NCI-H69 (cell line): ENCODE measurements at places on chromosomes 12 and 14.

GRCh38 chr14:92511453-92512238 lies 1.9 kb upstream of the RIN3 start:
- DNase-seq = peak; percentile 59

- DNase-seq = no peak
These were observed 272.8 kb downstream of the LRIG3 start for GRCh38 chr12:58647495-58647894.

GRCh38 chr14:101620031-101620788 lies 58.9 kb downstream of the DIO3 start:
- no peak for DNase-seq

DNA sequence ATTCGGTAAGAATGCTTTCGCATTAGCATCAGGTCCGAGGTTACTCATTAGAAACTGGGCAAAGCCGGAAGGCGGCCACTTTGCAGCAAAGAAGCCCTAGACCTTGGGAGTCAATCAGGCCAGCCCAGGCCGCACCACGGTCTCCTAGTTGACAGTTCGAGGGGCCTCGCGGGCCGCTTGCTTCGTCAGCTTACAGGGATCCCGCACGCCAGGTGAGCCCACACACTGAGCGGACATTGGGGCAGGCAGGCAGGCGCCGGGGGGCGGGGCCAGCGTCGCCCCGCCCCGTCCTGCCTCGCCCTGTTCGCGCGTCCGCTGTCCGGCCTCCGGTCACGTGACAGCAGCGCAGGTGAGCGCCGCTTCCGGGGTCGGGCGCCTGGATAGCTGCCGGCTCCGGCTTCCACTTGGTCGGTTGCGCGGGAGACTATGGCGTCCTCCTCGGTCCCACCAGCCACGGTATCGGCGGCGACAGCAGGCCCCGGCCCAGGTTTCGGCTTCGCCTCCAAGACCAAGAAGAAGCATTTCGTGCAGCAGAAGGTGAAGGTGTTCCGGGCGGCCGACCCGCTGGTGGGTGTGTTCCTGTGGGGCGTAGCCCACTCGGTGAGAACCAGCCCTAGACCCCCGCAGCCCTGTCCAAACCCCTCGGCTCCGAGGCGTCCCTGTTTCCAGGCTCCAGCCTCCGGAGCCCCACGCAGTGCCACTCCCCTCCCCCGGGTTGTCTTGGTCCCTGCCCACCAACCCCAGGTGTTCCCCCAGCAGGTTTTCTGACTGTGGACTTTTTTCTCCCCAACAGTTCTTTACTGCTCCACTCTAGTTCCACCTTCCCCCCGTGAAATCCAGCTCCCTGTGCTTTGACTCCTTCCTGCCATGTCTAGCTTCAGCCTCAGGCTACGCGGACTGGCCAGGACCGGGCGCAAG lies at the start of gene PIP4K2C:
Gene PIP4K2C, plus strand, starts transcription at position 329 of the 918 bp plus-strand sequence. Its CDS starts 98 bp downstream, at position 427.
- peak; percentile 96 for DNase-seq

- DNase-seq = no peak
These were observed 49.7 kb downstream of the IQSEC3 start for GRCh38 chr12:115960-116915.

DNA sequence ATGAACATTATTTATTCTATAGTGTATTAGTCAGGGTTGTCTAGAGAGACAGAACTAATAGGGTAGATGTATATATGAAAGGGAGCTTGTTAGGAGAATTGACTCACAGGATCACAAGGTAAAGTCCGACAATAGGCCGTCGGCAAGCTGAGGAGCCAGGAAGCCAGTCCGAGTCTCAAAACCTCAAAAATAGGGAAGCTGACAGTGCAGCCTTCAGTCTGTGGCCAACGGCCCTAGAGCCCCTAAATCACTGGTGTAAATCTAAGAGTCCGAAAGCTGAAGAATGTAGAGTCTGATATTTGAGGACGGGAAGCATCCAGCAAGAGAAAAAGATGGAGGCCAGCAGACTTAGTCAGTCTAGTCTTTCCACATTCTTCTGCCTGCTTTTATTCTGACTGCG lies 912.2 kb downstream of the FLRT2 start:
- no peak for DNase-seq

DNA sequence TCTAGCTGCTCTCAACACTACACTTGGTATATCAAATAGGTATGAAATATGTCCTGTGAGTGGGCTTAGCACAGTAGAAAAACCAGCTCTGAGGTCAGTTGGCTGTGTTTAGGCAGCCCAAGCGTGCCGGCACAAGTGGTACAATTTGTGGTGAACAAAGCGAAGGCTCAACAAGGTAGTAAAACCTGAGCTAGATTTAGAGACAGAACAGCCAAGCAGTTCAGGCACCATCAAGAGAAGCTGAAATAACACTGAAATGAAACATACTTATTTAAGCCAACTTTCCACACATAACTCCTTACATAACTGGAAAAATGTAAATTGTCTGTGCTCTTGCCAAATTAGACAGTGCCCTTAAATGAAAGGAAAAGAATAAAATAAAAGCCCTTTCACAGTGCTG lies 596.8 kb upstream of the FBXO33 start:
- DNase-seq = no peak

DNA sequence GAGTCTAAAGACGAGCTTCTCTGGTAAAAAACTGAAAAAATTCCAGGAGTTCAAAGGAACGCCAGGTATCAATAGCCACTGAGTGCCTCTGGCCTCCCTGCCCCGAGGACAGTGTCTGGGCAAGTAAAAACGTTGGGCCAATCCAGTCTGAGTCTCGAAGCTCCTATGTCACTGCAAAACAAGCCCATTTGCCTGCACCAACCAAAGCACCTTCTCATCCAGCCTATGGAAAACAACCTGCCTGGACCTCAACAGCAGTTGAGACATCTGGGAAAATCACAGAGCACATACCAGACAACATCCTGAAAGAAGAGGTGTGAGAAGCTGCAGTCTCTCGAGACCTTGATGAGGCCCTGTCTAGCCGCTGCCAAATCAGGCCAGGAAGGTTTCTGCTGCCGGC lies 56.6 kb downstream of the RNF34 start:
- no peak for DNase-seq

DNA sequence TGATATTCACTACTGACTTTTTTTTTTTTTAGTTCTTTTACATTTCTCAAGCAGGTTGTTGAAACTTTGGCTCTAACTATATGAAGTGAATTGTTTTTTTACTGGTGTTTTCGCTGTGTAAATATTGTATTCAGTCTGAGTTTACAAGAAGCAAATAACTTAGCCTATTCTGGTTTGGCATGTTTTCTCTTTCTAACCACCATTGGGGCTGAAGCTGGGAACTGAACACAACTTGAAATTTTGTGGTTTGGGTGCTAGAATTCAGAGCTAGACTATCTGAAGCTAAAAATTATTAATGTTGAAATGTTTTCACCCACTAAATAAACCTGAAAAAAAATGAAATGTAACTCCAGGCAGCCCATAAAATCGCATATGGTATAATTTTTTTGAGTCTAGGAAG lies 37.2 kb downstream of the RAD51B start:
- no peak for DNase-seq

GRCh38 chr14:64873506-64874219 lies 6.0 kb downstream of the SPTB start:
- DNase-seq = no peak

DNA sequence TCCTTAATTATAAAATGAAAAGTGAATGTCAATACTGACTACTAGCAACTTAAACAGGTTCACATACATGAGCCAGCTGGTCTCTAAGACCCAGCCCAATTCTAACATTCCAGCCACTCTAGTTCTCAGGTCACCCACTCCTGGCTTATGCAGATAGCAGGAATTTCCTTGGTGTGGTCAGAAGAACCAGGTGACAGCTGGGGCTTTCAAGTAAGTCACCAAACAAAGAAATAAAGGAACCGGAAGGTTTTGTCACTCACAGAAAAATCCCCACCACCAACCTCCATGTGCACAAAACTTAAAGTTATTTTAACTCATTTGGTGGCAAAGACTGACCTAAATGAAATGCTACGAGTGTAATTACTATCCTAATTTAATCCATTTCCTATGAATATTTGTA lies 129.6 kb upstream of the CDKN3 start:
- peak; percentile 20 for DNase-seq

GRCh38 chr14:96567289-96567899 lies 65.2 kb downstream of the PAPOLA start:
- peak; percentile 50 for DNase-seq

DNA sequence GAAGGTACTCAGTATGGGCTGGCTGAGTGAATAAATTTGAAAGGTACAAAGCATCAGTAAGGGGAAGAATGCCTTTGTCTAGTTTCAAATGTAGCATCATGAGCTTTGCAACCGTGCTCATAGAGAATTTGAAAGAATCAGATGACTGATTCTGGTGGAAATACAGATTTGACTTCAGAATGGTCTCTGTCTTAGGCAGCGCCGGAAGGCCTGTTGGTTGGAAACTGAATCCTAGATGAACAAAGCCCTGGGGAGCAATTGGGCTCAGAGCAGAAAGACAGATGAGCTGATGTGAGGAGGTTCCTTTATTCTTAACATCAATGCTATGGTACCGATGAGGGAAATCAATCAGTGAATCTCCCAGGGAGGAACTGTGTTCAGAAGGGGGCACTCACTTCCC lies 137.3 kb downstream of the SNAPC1 start:
- peak; percentile 39 for DNase-seq

GRCh38 chr14:23951590-23952201 lies 1.9 kb upstream of the DHRS4 start:
- peak; percentile 59 for DNase-seq

GRCh38 chr14:49971156-49972130 lies 78.6 kb downstream of the ARF6 start:
- peak; percentile 87 for DNase-seq

- DNase-seq = no peak
These were observed 5.9 kb downstream of the GPRC5A start for GRCh38 chr12:12897302-12897701.

DNA sequence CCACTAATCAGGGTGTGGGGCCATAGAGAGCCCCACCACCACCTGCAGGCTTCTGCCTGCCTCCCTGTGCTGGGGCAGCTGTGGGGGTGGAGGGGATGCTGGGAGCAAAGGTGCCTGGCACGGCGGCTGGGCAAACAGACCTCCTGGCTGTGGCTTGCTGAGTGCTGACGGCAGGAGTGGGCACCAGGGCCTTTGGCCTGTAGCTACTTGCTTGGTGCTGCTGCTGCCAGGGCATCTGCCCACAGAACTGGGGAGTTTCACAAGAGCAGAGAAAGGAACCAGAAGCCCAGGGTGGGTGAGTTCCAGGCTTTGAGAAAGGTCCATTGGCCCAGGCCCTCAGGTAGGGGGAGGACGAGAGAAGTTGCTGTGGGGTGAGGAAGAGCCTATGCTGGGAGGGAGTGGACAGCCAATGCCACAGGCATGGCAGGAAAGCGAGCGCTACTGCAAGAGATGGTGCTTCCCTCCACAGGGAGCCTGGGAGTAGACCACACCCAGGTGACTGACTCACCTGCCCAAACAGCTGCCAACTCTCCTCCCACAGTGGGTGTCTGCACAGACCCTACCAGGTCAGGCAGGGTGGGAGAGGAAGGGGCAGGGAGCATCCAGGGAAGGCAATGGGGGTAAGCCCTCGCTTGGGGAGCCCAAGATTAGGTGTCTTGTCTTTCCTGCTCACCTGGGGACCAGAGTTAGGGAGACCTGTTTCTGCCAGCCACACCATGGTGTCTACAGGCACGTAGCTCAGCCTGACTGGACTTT lies 39.0 kb upstream of the HDAC7 start:
- DNase-seq = peak; percentile 77

DNA sequence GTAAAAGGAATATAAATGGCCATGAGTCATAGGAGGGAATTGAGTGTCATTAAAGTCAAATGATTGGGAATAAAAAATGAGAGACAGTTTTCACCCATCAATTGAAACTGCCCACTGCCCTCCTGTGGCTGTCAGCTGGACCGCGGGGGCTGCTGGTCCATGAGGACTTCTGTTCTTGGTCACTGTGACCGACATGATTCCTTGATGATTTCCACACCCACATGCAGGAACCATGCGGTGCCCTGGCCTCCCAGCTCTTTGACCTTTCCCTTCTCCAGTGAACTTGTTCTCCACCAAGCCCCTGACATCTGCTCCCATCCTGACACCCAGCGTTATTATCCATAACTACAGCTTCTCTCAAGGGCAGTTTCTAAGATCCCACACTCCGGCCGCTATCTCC lies 48.4 kb downstream of the C12orf75 start:
- peak; percentile 43 for DNase-seq

DNA sequence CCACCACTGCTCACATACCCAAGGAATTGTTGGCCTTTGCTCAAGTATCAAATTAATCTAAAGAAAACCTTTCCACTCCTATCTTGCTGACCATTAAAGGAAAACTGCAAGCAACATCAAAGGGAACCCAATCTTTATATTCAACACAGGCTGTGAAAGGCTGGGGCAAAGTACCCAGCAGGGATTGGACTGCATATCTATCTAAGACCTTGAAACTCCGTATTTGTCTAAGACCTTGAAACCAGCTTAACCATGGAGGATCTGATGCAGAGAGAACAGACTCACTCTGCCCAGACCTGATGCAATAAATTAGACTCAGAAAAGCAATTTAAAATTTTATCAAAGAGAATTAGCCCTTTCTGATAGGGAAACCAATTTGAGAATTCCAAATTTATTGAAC lies 102.2 kb downstream of the DIO2 start:
- DNase-seq = no peak
